ENCODE measurements at places on chromosomes 12 and 14.

DNA sequence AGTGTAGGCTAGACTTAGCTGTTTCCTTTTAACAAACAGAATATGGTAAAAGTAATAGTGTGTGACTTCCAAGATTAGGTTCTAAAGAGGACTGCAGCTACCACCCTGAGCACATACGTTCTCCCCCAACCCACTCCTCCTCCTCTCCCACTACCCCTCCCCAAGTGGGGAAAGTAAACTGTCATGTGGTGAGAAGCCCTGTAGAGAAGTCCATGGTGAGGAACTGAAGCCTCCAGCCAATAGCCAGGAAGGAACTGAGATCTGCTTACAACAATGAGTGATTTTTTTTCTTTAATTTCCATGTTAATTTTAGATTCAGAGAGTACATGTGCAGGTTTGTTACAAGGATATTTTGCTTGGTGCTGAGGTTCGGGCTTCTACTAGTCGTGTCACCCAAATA, 57.0 kb upstream of the EGLN3 start:
- no peak for DNase-seq

GRCh38 chr12:72673853-72674252, 401.7 kb downstream of the TRHDE start:
- DNase-seq: no peak

GRCh38 chr14:88614218-88614907, 51.5 kb downstream of the ZC3H14 start:
- DNase-seq: no peak

DNA sequence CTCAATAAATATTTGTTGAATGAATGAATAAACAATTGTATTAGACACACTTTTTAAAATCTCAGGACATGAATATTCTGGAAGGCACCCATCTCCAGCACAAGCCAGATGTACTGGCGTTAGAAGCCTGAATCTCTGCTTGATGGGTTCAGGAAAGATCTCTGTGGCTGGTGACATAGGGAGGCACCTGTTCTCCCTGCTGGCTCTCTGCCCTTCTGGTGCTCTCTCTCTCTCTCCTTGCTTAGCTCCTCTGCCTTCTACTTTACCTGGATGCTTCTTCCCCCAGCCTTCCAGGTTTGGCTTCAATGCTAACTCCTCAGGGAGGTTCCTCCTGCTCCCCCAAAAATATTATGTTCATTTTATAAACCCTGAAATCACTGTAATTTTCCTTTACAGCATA, 1.5 kb downstream of the CYP46A1 start:
- no peak for DNase-seq

- no peak for DNase-seq
Measured at GRCh38 chr12:62517887-62518286, 51.3 kb downstream of the MON2 start.

DNA sequence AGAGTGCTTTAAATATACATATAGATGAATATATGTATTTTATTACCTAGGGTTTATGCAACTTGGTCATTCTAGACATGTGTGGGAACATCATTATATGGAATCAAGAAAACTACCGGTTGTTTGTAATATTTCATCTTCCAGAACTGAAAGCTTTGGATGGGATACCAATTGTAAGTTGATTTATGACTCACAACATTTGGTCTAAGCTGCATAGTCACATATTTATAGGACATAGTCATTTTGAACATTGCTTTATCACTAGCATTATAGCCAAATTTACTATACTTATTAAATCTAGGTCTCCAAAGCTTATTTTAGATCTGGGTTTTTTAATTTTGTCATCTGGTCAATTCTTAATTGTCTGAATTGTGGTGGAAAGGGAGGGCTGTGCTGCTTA, 83.7 kb upstream of the PCNX4 start:
- DNase-seq: no peak

GRCh38 chr14:37027188-37027824, 145.1 kb downstream of the SLC25A21 start:
- DNase-seq: no peak

DNA sequence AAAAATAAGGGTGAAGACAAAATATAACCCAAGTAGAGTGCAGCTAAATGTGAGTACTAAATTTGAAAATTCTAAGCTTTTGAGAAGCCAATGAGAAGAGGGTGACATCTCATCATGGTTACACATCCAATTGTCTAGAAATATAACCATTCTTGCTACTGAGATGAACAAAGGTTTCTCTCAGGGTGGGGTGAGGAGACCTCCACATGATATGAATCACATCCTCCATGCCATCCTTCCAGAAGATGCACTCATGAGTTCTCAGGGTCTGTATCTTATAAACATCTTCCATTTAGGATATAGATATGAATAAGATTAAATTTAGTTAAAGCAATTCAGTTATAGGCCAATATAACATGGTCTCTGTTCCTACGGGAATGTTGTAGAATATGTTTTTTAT, 38.9 kb upstream of the E2F7 start:
- no peak for DNase-seq

- DNase-seq: no peak
Measured at GRCh38 chr14:42554091-42554490, 947.4 kb downstream of the LRFN5 start.

GRCh38 chr12:3083921-3084347, 6.8 kb downstream of the TSPAN9 start:
- no peak for DNase-seq

- peak; percentile 12 for DNase-seq
Measured at GRCh38 chr14:104001003-104001402, 58.7 kb upstream of the RD3L start.

DNA sequence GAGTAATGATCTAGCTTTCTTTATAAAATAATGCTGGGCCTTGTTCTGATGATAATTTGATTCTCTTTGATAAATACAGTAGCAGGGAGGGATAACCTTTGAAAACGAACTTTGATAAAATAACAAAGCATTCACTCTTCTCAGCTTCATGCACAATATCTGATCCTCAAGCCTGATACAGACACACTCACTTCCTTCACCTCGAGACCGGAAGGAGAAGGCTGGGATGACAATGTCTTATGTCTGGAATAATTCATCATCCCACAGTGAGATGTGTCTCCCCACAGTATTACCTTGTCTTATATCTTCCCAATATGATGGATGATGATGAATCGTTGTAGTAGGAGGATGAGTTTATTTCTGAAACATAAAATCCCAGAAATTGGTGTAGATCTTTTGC, 15.5 kb upstream of the NR1H4 start:
- no peak for DNase-seq

- DNase-seq: no peak
Measured at GRCh38 chr12:3973269-3973884, 100.2 kb upstream of the PARP11 start.

DNA sequence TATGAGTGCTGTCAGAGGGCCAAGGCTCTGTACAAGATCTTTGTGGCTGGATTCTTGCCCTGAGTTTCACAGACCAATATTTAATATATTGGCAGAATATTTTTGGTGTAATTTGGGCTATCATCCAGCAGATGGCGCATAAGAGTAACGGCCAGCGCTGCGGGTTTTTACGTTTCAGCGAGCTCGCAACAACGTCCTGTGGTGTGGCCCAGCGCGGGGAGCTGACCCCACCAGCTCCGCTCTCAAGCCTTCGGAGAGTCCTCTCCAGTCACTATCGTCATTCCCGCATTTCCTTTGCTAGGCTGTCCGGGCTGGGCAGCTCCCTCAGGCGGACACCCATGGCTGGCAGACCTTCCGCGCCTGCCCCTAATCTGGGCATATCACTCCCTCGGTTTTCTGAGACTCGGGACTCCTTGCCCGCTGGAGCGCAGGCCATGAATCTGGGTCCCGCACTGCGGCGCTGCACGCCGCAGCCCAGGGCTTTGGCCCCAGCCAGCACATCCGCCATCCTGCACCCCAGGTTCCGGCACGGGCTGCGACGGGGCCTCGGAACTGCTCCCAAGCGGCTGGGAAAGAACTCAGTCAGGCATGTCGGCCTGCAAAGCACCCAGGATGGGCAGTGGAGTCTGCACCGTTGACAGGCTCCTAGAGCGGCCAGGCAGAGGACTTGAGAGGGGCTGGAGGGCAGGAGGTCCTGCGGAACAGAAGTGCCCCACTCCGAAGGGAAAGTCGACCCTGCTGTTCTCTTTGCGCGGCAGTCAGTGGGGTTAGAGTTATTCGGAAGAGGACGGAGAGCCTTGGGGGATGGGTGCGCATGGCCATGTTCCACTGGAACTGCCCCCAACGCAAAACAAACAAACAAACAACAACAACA, 18.4 kb downstream of the OLR1 start:
- DNase-seq: peak; percentile 52

- DNase-seq: no peak
Measured at GRCh38 chr14:39755269-39755878, 323.1 kb upstream of the FBXO33 start.

DNA sequence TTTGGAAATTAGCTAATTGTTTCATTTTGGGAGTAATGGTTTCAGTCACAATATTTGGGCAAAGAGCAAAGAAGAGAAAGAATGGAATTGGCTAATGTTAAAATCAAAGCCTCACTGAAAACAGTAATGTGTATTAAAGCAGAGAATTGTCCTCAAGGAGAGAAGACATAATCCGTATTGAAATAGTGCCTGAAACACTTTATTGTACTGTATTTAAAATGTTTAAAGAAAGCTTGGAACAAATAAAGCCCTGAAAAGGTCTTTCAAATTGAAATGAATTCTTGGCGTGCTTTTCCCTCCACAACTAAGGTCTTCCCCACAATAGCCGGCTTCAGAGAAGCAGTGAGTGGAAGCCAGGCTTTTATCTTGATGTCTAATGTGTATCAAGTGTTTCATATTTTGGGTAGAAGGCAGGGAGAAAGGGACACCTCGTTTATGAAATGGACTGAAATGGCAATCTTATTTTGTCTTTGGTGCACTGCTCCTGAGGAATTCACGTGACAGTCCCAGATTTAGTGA, 212.9 kb upstream of the CRY1 start:
- no peak for DNase-seq

DNA sequence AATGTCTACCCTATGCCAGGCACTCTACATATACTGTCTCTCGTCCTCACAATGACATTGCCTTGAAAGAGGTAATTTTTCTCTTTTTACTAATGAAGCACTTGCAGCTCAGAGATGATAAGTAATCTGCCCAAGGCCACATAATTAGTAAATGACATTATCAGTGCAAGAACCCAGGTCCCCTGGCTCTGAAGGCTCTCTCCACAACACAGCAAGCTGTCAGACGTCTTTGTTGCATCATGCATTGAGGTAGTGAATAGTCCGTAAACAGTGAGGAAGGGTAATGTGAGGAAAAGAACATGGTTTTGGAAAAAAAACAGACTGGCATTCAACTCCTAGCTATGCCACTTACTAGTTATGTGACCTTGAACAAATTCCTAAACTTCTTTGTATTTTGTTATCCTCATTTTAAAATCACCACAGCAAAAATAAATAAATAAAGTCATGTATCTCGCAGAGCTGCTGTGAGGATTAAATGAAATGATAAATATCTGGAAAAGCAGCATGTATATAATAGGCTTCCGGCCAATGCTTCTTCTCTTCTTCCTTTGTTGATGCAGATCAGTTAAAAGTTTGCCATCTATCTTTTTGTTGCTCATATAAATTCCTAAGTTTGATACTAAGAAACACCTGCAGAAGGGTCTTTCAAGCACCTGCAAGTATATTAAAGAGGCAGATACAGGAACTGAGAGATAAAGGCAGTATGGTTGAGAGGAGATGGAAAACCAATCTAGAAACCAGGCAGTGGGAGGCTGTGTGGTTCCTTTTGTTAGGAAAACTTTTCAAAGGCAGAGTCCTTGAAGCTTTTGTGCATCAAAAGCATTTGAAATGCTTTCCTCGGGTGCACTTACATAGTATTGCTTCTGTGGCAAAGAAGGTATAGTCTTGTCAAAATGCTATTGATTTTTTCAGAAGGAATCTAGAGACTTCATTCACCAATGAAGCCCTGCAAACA, 82.8 kb downstream of the BTG1 start:
- no peak for DNase-seq

DNA sequence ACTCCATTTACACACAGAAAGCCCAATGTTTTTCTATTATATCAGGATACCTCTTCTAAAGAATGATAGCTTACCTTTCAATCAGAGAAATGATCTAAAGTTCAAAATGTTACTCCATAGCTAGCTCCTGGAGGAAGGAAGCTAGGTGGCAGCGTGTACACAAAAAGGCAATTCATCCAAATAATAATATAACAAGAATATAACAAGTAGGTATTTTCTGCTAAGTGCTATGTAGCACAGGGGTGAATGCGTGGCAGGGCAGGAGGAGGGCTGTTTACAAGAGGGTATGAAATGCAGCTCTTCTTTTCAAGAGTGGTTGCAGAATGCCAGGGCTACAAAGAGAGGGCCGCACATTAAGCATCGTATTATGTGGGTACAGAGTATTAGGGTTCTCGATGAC, 663 bp upstream of the SNAPC1 start:
- no peak for DNase-seq

DNA sequence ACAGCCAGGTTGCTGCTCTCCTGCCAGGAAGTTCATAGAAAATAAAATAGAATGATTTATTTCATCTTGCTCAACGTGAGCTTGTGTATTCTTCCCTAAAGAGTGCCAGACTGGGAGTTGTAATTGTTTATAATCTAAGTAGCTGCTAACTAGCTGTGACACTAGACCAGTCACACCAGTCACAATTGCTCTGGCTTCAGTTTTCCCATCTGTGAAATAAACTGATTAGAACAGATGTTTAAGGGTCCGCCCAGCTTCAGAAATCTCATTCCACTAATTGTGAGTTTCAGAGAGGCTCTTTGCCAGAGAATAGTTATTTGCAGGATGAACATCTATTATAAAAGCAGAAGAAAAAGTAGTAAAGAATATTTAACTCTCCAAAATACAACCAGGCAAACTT, 55.6 kb upstream of the ZDHHC17 start:
- no peak for DNase-seq

DNA sequence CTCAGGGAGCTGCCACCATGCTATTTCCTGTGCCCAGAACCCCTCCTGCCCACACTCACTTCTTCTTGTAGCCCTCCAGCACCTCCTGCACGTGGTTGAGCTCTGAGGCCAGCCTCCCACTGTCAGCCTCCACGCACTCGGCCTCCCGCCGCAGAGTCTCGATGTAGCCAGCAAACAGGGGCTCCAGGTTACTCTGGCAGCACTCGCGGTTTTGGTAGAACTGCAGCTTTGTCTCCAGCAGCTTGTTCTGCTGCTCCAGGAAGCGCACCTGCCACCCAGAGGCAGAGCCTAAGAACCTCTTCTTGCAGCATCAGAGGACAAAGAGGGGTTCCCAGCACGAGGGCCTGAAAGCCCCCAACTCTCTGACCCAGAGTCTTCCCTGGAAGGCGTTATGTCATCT, 2.1 kb downstream of the KRT83 start:
- peak; percentile 47 for DNase-seq

- DNase-seq: peak; percentile 58
Measured at GRCh38 chr12:90938451-90938850, 16.5 kb downstream of the CCER1 start.

DNA sequence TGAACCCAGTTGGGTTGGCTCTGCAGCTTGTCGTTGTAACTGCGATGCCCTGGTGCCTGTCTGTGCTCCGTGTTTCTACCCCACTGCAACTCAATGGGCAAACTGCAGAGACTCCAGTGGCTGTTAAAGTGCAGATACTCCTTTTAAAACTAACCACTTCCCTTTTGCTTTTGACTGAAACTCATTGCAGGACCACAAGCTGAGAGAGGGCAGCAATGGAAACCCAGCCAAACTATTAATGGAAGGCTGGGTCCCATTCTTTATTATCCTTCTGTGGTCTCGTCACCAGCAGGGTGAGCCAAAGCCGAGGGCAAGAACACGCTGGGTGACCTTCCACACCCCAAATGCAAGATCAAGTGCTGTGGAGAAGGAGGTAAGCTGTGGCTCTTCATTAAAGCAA, 910.4 kb downstream of the VRK1 start:
- DNase-seq: no peak
